ENCODE measurements at places on chromosomes 2 and 18.

- DNase-seq: no peak
These were observed 27.6 kb downstream of the MRPL33 start for GRCh38 chr2:27798948-27799645.

- DNase-seq: no peak
These were observed 146.3 kb upstream of the RIOK3 start for GRCh38 chr18:23306822-23307221.

- DNase-seq: no peak
These were observed 94.5 kb downstream of the COBLL1 start for GRCh38 chr2:164747140-164747539.

GRCh38 chr2:1571477-1572417, 158.5 kb downstream of the TPO start:
- DNase-seq: no peak

- no peak for DNase-seq
These were observed 136.7 kb upstream of the CXCR4 start for GRCh38 chr2:136254681-136255080.

DNA sequence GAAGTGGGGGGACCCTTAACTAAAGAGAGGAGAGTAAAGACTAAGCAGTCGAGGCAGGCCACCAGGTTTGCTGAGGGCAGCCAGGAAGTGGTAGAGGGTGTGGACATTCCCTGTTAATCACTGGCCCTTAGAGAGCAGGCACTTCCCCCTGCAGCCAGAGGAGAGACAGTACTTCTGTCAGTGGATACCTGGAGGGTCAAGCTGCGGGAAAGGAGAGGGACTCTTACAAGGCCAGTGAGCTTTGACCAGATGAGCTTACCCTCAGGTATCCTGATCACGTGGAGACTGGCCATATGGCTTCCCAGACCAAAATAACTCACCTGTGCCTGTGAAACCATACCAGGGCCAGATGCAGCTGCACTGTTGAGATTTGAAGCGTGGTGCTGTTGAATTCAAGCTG, 28.6 kb downstream of the ITGA6 start:
- DNase-seq: no peak

- no peak for DNase-seq
These were observed 40.0 kb downstream of the TEX44 start for GRCh38 chr2:231632559-231633142.

GRCh38 chr2:20539133-20539719, 92.4 kb downstream of the RHOB start:
- DNase-seq: no peak

DNA sequence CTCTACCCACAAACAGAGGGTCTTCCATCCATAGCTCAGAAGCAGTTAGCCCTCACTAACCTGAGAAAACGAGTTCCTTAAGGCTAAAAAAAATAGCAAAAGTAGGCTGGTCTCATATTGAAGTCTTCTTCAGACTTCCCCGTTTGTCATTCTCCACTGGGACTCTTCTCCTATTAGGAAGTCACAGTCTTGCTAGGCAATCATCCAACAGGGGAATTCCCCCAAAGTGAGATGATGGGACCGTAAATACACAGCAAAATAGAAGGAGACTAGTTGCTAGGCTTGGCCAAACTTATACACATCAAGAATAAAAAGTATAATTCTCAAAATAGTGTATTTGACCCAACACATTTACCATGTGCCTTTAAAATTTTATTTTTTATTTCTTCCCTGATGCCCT, 34.3 kb downstream of the COL6A3 start:
- DNase-seq: no peak
